SK-N-SH treated with all-trans-retinoic acid at 6 μM for 48 hours (cell line): ENCODE measurements at places on chromosomes 16 and 17.

GRCh38 chr17:58679263-58680037 lies 12.4 kb downstream of the TEX14 start:
- peak; percentile 74 for ATAC-seq

DNA sequence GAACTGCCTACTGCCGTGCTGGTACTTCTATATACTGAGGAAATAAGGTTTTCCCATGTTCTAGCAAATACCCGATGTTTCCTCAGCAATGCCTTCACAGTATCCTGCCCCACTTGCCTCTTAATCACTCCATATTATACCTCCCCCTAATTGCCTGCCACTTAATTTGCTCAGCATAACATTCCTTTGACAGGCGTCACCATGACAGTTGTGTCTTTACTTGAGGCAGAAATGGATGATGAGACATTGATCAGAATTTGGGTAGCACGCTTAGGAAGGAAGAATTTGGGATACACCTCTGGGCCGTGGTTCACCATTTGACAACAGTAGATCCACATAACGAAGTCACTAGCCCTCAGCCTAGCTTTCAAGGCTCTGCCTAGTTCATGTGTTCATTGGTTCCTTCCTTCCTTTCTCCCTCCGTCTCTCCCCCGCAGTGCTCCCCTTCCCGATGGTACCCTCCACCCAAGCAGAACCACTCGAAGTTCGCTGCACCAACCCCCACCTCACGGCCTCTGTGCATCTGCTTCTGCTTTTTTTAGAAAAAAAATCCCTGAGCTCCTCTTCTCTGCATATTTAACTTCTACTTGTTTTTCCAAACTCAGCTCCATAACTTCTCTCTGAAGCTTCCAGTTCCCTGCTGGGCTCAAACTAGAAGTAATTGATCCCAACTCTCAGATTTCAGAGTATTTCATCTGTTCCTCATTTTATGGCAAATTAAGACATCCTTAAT lies 19.4 kb downstream of the IQCK start:
- ATAC-seq, result no peak

DNA sequence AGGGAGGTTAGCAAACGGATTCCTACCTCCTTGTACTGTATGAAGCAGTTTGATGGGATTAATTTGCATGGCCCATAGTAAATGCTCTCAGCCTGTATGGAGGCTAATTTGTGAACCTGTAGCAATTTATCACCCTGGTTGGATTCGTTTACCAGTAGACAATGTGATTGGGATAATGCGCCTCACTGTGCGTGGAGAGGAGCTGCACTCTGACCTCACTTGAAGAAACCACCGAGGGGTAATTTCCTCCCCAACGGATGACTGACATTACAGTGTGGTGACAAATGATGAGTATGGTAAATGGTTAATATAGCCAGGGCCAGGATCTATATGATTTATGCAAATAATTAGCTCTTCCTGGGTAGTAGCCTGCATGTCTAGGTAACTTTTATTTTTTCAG lies 479.1 kb upstream of the RBFOX1 start:
- no peak for ATAC-seq

- no peak for ATAC-seq
Observed at GRCh38 chr16:12403746-12404658, 399.7 kb downstream of the CPPED1 start.

DNA sequence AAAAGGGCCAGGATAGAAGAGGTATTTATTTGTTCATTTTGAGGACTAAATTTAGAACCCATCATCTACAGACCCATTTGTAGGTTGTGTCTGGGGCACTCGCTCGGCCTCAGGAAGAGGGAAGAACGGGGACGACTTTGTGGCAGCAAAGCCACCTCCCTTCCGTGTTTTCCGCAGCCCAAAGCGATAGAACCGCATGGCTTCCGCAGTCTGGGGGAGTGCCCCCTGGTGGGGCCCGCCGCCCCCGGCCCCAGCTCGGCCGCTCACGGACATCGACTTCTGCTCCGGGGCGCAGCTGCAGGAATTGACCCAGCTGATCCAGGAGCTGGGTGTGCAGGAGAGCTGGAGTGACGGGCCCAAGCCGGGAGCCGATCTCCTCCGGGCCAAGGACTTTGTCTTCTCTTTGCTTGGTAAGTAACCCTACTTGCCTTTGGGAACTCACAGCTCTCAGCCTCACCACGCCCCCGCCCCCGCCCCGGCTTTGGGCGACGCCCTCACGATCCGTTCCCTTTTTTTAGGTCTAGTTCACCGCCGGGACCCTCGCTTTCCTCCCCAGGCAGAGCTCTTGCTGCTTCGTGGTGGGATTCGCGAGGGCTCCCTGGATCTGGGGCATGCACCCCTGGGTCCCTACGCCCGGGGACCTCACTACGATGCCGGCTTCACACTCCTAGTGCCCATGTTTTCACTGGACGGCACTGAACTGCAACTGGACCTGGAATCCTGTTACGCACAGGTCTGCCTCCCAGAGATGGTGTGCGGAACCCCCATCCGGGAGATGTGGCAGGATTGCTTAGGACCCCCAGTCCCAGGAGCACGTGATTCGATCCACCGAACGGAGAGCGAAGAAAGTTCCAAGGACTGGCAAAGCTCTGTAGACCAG lies 681 bp downstream of the TMEM102 start:
- ATAC-seq, result peak; percentile 34

DNA sequence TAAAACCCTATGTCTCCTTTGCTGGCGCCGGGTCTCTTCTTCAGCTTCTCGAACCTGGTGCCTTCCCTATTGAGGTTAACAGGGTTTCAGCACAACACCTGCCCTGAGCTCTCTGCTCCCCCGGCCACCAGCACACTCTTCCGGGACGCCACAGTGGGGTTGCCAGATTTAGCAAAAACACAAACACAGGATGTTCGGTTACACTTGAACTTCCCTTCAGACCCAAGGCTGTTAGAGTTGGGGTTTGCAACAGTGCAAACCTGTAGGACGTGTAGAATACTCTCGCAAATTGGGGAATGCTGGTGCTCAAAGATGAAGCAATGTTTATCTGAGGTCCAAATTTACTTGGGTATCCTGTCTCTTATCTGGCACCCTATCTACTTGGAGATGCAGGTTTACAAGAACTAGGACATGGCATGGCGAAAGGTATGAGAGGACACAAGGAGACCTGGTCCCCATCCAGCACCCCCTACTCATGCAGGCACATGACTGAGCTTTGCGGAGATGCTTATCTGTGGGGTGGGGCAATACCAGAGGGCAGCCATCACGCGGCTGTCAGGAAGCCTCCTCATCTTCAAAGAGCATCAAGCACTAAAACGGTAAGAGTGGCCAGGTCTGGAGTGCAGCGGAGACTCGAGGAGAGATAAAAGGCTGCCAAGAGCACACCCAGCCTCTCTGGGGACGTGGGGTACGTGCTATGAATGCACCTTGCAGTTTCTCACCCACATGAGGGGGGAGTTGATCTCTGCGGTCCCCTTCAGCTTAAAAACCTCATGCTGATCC lies 52.8 kb downstream of the SDK2 start:
- ATAC-seq, result no peak

DNA sequence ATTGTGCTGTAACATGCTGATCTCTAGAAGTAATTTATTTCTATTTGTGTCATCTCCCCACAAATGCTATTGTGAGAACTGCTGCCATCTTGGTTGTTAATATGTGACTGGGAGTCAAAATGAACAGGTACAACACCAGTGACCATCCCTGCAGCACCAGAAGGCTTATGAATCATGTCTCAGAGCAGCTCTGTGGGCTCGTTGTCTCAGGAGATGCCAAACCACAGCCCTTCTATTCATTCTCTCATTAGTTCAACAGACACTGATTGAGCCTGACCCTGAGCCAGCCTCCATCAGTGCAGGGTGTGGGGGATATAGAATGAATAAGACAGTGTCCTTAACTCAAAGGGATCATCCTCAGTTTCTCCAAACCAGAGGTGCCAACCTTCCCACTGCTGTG lies 92.5 kb downstream of the UTP18 start:
- no peak for ATAC-seq
